ENCODE measurements at places on chromosomes 5 and 9.

- DNase-seq: no peak
Measured at GRCh38 chr5:132070460-132071337, 2.9 kb upstream of the CSF2 start.

DNA sequence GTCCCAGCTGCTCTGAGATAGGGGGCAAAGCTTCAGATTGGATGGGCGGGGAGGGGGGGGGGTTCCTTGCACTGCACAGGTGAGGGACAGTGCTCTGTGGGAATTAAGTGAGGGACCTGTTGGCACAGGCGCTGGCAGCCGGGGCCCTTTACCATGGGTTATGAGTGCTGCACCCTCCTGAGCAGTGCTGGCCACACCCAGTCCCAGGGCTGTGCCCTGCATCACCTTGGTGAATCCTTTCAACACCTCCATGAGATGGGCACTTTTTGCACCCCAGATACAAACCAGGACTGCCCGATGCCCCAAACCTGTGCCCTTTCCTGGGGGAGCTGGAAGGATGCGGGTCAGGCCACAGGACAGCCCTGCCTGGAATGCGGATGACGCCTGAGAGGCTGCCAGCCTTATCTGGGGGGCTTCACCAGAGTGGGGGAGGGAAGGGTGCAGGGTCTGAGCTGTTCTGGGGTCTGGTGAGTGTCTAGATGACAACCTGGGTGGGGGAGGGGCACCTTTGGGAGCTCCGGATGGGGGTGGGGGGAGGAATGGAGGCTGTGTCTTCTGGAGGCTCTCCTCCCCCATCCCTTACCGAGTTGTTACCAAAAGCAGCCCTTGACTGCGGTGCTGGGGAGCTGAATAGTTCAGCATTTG is 5.2 kb downstream of the CRB2 start:
- no peak for DNase-seq

DNA sequence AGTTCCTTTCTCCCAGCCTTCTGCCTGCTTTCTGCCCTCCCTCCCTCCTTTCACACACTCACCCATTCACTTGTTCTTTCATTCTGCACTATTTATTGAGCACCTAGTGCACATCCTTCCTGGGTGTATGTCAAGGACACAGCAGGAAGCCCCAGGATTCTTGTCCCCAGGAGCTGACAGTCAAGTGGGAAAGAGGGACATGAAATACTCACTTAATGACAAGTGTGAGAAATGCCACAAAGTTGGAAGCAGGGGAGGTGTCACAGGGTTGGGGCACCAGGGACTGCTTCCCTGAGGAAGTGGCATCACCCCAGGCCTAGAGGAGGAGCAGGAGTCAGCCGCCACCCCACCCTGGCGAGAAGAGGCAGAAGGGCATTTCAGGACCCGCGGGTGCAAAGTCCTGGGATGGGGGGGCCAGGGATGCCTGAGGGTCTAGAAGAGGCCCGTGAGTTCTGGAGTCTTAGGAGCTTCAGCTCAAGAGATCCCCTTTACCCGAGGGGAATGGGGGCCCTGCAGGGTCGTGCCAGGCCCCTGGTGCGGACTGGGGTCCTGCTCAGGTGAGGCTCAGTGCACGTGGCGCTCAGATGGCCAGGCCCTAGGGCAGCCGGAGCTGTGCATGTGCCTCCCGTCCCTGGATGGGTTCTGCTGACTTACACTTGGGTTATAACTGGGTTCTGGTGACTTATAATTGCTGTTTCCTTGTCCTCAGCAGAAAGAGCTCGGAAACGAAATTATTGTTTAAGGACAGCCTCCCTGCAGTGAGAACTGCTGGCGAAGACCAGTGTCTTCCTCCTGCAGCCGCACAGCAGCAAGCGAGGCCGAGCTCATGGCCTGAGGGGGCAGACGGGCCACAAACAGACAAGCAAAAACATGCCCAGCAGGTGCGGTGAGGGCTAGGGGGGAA is 16.9 kb upstream of the LAMC3 start:
- DNase-seq: no peak

- DNase-seq: peak; percentile 48
Measured at GRCh38 chr9:75960551-75960950, 70.1 kb downstream of the PCSK5 start.

DNA sequence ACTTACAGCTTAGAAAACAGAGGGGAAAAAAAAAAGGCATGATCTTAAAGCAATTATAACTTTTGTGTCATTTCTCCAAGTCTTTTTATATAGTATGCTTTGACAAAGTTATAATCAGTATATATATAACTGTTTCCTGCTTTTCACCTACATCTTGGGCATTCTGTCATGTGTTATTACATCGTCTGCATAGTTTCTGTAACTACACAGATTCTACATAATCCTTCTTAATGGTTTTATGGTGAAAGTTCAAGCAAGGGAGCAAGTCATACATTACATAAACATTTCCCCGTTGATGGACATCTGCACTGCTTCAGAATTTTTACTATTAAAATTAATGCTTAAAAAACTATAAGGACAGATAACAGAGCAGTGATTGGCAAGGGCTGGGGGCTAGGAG is 12.1 kb downstream of the FEM1C start:
- no peak for DNase-seq

- no peak for DNase-seq
Measured at GRCh38 chr9:96137671-96138429, 164.1 kb downstream of the HSD17B3 start.

DNA sequence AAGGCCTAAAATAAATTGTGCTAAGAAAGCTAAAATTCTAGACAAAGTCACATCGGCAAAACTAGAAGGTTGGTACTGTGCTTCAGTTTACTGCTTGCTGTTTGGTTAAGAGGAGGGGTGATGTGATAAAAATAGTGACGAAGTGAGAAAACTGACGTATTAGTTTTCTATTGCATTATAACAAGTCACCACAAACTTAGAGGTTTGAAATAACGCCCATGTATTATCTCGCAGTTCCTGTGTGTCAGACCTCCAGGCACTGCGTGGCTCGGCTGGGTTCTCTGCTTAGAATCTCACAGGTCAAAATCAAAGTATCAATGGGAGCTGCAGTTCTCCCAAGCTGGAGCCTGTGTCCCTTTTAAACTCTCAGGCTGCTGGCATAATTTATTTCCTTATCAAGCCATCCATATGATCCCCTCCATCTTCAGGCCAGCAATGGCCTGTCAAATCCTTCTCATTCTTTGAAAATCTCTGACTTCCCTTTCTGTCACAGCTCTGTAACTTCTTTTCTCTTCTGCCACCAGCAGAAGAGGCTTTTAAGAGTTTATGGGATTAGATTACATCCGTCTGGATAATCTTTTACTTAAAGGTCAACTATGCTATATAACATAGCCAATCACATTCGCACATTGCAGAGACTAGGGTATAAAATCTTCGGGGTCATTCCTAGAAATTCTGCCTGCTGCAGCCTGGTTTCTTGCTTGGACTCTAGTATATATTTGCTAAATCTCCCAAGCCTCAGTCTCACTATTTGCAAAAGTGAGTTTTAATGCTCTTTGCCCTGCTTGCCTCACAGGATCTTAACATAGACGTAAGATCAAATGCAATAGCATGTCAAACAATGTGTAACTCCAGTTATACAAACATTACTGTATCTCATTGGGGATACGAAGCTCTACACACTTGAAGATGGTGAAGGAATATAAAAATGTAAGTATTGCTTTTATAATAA is 104.0 kb upstream of the CDKN2B start:
- no peak for DNase-seq

DNA sequence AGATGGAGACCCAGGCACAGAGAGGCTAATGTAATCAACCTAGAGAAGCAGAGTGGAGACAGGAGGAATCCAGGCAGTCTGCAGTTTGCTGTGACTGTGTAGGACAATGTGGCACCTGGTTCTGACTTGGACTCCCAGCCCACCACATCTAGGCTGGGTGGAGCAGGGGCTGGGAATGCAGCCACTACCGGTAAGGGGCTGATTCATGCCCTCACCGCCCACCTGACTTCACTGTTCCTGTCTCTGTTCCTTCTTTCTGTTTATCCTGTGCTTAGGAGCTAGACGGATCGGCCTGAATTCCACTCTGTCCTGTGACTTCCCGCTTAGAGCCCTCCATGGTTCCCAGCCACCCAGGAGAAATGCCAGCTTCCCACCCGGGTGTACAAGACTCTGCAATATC is 2.6 kb downstream of the PDLIM4 start:
- DNase-seq: no peak

- no peak for DNase-seq
Measured at GRCh38 chr5:66567474-66567873, 28.7 kb upstream of the MAST4 start.

DNA sequence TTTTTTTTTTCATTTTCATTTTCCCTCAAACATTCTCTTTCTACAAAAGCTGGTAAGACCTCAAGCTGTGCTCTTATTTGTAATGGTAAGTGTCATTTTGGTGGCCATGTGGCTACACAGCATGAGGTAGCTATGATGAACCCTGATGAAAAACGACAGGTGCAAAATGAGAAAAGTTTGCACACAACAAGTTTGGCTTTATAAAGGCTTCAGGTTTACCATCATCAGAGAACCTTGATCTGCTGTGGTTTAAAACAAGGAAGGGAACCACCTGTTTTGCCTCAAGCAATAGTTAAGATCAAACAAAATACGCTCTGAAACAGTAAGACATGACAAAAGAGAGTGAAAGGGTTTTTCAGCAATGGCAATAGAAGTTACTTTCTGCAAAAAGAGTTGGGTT is 1124.6 kb upstream of the ACO1 start:
- no peak for DNase-seq

- DNase-seq: no peak
Measured at GRCh38 chr5:177368869-177369644, 11.3 kb downstream of the RGS14 start.

DNA sequence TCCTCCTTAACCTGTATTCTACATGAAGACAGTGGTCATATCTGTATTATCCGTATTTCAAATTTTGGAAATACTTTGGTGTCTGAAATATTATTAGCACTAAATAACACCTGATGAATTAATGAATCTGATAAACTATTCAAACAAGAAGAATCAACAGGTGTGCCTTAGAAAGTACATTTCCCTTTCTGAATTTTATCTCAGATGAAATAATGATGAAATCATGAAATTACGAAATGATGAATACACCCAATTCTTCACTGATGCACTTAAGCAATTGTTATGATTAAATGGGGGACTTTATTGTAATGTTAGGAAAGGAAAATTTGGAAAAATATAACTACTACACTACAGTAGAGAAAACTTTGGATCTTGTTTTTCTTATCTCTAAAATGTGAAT is 313.6 kb downstream of the HCN1 start:
- DNase-seq: no peak

DNA sequence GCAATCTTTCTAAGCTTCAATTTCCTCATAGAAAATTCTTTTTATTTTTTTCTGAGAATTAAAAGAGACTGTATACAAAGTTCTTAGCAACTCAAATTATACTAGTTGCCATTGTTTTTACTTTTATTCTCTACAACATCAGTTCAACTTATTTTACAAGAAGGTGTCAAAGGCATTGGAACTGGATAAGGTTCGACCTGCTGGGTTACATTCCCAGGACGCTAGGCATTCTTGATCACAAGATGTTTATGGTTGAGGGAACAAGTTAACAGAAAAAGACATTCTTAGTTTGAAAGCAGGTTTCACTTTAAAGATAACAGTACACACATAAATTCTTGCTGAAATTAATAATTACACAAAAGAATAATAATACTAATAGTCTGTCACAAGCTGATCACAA is 163.5 kb upstream of the SNX2 start:
- DNase-seq: no peak

DNA sequence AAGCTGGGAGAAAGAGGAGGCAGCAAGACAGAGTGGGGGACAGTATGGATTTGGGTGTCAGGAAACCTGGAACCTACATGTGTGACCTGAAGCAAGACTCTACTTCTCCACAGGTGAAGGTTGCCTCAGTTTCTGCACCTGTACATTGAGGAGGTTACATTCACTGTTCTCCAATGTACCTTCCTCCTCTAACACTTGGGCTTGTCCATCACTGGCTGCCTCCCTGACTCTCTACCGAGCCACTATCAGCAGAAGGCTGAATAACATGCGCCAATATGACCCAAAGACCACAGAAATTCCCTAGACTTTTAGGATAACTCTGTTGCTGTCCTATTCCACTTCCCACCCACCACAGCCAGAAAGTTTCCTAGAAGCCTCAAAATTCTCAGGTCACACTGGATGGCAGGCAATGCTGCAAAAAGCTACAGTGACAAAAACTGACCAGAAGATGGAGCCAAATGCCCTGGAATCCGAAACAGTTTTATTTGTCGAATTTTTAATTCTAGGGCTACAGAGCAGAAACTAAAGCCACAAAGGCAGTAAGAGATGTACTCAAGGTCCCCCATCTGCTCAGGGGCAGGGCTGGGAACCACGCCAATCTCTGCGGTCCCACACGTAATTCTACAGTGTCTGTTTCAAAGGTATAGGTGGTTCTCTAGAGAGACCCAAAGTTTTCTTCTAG is 64.4 kb downstream of the FAM114A2 start:
- no peak for DNase-seq

- DNase-seq: no peak
Measured at GRCh38 chr5:10690460-10691440, 70.3 kb downstream of the DAP start.

GRCh38 chr5:131272724-131273123 is 8.9 kb downstream of the CDC42SE2 start:
- no peak for DNase-seq

- DNase-seq: no peak
Measured at GRCh38 chr5:14608169-14608568, 26.6 kb downstream of the OTULINL start.

DNA sequence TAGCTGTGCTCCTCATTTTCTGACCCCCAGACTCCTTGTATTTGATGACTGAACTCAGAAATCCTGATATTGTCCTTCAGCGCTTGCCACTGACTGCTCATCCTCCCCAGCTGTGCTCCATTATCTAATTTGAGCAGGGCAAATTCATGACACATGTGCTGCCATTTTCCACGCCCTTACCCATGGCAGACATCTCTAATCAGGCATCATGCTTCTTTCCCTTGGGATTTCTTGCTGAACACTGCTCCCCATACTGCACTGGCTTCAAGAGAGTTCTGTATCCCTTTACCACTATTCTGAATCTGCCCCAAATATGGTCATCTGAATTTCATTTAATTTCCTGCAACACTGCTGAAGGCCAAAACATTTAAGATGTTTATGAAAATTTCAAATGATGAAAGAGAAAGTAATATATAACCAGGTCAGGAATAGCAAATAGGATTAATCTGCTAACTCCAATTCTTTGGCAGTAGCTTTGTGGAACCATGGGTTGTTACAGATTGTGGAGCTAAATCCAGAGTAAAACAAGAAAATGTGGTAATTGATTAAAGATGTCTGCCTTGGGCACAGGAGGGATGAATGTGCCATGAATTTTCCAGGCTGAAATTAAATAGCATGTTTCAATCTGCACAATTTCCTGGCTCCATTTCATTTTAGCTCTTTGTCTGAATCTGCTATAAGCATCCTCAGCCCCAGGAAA is 93.6 kb downstream of the CYFIP2 start:
- DNase-seq: no peak

- no peak for DNase-seq
Measured at GRCh38 chr5:1844708-1845436, 37.9 kb downstream of the IRX4 start.
